AG09309 (cell line): ENCODE measurements at places on chromosomes 1 and 21.
A peak's percentile ranks its signal among the peaks of the same experiment; 100 is the strongest.

DNA sequence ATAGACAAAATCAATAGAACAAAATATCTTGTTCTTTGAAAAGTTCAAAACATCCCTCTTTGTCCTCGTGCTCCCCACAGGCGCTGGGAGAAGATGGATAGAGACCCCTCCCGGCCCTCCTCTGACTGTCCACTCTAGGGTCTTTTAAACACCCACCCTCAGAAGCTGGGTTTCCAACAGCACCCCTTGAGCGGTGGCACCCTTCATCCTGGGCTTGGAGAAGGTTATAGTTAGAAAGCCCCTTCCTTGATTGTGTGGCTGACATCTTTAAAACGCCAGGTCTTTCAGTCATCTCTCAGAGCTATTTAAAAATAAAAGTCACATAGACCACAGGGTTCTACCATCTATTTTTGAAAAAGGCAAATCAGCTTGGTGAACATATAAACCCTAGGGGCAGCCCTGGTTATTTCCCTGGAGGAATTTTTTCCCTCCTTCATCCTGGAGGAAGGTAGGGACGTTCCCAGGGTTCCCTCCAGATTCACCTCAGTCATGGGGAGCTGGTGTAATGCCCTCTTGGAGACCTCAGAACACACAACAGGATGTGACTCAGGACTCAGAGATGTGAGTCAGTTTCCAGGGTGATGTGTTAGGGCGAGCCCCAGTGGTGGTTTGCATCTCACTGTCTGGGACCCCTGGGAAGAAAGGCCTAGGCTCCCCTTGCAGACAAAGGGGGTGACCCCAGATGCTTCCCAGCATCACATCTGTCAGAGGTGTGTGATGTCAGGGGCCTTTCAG is 138.5 kb downstream of the CLIC6 start:
- DNase-seq: peak; percentile 77

- DNase-seq: no peak
These were observed 127.8 kb downstream of the GABPA start for GRCh38 chr21:25862596-25862995.

GRCh38 chr1:202967684-202968281 is 726 bp upstream of the CYB5R1 start:
- DNase-seq: no peak

- no peak for DNase-seq
These were observed 117.0 kb upstream of the VAV3 start for GRCh38 chr1:108082001-108082400.

- peak; percentile 20 for DNase-seq
These were observed 10.4 kb downstream of the LGALS8 start for GRCh38 chr1:236534151-236534651.

- DNase-seq: no peak
These were observed 13.8 kb downstream of the EIF4G3 start for GRCh38 chr1:21162740-21163464.

GRCh38 chr1:88736633-88737248 is 52.7 kb downstream of the PKN2 start:
- peak; percentile 2 for DNase-seq

- DNase-seq: no peak
These were observed 2.1 kb downstream of the C8B start for GRCh38 chr1:56963667-56964066.

DNA sequence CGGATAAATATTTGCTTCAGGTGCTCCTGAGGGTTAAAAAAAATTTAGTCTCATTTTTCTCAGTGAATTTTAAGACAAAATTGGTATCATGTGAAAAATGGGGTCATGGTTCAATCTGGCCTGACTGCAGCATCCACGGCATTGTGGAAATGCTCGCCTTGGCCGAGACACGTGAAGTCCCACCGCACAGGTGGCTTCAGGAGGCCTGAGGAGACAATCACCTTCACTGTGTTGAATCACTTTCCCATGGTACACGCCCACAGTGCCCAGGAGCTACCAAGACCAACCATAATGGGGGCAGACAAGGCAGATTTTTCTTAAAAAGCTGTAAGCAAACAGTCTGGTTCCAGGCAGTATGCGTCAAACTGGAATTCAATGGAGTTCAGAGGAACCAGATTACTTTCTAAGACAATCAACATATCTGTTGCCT is 11.0 kb upstream of the CPLANE2 start:
- DNase-seq: no peak
